WTC11 (cell line): ENCODE measurements at places on chromosomes 2 and 18. TPM values are rescaled to one million over a fixed set of nuclear protein-coding genes. Genes with fewer than 3 reads are reported as not detected.

DNA sequence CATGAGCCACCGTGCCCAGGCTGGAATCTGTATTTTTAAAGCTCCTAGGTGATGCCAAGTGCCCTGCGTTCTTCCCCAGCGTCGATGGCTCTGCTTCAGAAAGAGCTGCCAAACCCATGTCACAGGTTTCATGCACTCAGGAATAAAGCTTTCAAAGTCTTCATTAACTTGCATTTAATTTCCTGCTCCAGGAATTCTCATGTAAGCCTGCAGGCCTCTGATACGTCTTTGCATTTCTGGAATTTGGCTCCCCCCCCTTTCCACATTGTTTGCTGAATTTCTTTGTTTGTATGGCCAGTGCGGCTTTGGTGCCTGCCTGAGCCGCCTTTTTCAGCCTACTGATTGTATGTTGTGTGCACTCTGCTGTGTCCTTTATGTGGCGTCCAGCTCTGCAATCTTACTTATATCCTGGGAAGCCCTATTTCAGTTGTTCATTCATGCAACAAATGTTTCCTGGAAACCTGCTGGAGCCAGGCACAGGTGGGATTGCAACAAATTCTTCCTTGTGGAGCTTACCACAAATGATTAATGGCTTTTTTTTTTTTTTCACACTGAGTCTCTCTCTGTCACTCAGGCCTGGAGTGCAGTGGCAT lies 17.9 kb upstream of the OTOF start:
- no peak for DNase-seq
- H3K36me3 ChIP-seq, result no peaks in the 10 kb centered on the region
- H3K27ac ChIP-seq, result peak overlapping the region; percentile 66; the same call in 1 of the 2 replicates
- H3K4me3 ChIP-seq, result no peak overlapping the region

DNA sequence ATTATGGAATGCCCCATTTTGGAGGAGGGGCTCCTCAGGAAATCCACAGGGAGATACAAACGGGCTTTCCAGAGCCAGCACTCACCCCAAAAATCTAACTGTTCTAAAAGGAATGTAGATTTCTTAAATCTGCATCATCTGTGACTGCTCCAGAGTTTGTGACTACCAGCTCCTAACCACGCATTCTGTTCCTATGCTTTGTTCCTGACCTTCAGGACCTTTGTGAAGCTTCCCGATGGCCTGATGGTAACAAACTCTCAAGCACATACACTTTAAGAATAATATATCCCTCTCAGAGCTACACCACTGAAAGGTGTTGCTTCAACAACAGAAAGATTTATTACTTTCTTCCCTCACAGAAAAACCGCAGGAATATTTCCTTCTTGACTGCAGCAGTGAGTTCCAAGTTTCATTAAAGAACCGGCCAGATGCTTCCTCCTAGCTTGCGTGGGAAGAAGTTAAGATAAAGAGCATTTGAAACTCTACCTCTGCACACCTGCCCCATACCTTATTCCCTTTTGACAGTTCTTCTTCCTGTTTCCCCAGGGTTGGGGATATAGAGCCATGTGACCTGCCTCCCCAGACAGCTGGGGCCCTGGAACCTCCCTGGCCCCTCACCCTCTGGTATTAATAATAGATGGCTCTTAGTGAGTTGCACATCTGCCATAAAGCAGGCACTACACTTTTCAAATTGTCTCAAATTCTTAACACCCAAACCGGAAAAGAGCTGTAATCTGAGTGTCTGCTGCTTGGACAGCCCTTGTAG lies 40.2 kb upstream of the EML4 start:
- no peak overlapping the region for H3K27ac ChIP-seq
- peaks cover 9% of the 10 kb centered on the region for H3K27me3 ChIP-seq
- H3K4me3 ChIP-seq, result no peak overlapping the region
- DNase-seq, result no peak
- peaks cover 55% of the 10 kb centered on the region for H3K4me1 ChIP-seq

Gene FRZB
- total RNA-seq, result 1.2 to 1.9 TPM (median 1.5 TPM) in 3 replicates

Gene PRSS56
- total RNA-seq, result not detected in 3 replicates

Gene ERMN
- total RNA-seq, result 0.50 to 0.59 TPM in 2 of 3 replicates, not detected in the other

DNA sequence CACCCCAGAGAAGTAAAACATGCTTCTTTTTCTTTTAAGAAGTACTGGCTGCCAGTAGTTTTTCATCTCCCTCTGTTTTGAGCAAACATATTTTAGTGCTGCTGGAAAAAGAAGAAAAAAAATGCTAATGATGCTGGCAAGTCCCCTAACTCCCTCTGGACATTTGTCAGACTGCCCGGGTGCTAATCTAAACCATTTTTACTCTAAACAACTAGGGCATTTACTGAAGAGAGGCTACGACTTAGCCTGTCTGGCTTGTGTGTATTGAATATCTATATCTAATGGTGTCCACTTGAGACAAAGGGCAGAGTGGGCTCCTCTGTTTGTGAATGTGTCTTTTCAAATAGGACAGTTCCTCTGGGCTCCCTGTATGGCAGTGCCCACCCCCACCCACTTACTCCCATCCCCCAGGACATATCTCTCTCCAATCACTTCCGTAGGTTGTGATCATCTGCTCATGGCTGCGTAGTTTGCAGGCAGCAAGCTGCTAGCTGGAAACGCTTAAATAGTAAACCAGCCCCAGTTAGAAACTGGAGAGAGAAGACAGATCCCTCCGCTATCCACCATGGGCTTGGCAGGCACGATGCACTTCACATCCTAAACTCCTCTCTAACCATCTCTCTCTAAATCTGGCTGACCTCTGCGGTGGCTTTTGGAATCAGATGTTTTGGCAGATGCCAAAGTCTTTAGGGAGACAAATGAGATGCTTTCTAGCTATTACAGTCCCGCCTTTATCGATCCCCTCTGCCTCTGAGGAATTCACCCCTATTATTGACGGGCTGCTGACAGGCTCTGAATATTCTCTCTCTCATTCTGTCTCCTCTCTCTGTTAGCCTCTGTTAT lies 58.3 kb downstream of the DOCK10 start:
- no peak for DNase-seq
- peaks cover 10% of the 10 kb centered on the region; the same call in 1 of the 2 replicates for H3K4me1 ChIP-seq
- no peak overlapping the region; the same call in 1 of the 2 replicates for H3K27ac ChIP-seq
- no peaks in the 10 kb centered on the region for H3K36me3 ChIP-seq

- H3K36me3 ChIP-seq, result no peaks in the 10 kb centered on the region
- DNase-seq, result no peak
- 0 out of 2 replicates have a peak overlapping the region, but pooled peaks have one; percentile 47 for H3K4me3 ChIP-seq
- no peak overlapping the region for H3K27ac ChIP-seq
Observed at GRCh38 chr18:76564655-76565237, 69.7 kb upstream of the ZNF516 start.

- peaks cover 26% of the 10 kb centered on the region for H3K4me1 ChIP-seq
- H3K4me3 ChIP-seq, result no peak overlapping the region
- H3K27me3 ChIP-seq, result peaks cover 5% of the 10 kb centered on the region
Observed at GRCh38 chr18:48997985-48998831, 47.4 kb upstream of the SMAD7 start.

Gene POMC
- 3.2 to 4.4 TPM (median 3.7 TPM) in 3 replicates for total RNA-seq

DNA sequence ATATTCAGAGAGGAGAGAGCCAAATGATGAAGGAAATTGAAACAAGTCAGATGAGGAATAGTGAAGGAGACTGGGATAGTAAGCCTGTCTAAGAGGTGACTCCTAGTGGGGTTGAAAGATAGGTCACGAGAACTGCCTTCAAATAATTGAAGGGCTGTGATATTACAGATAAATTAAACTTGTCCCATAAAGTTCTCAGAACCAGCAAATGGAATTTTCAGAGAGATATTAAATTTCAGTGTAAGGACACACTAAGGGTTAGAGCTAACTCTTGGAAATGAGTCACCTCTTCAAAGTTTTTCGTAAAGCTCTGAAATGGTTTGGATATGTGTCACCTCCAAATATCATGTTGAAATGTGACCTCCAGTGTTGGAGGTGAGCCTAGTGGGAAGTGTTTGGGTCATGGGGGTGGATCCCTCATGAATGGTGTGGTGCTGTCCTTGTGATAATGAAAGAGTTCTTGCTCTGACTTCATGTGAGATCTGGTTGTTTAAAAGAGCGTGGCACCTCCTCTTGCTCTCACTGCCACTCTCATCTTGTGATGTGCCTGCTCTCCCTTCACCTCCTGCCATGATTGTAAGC lies 87.3 kb downstream of the BABAM2 start:
- H3K4me3 ChIP-seq, result no peak overlapping the region
- DNase-seq, result no peak
- no peak overlapping the region for H3K27ac ChIP-seq

- H3K36me3 ChIP-seq, result peaks cover 27% of the 10 kb centered on the region
- H3K27ac ChIP-seq, result no peak overlapping the region
- H3K4me1 ChIP-seq, result peaks cover 44% of the 10 kb centered on the region
- no peak overlapping the region for H3K4me3 ChIP-seq
- no peak for DNase-seq
Observed at GRCh38 chr2:11578081-11578948, 44.5 kb downstream of the GREB1 start.

DNA sequence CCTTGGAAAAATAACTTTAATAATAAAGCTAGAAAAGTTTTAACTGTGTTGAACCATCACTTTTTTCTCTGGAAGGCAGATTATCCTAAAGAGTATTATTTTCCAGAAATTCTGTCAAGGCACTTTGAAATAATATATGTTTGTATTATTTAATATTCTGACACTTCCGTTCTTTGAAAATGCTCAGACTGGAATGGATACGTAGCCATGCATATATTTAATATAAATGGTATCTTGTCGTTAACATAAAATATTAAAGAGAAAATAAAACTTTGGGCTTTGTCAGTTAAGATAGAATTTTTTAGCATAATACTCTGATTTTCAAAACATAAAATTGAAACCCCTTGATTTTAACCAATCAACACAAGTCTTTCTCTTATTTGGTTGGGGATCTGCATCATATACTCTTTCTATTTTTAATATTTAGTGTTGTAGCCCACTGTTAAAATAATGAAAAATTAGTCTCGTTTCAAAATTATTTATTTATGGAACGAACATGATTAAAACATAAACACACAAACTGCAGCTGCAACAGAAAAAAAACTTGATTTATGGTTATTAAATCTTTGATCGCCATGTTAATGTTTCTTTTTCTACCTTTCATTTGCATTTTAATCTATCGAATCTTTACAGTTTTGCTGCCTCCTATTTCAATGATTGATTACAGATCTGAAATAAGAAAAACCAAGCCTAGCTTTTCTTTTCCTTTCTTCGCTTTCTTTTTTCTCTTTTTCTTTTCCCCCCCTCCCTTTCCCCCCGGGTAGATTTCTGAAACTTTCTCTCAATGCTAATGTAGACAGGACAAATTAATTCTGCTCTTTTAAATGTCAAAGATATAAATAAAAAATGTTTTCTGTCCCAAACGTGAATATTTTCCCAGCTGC lies 145.5 kb downstream of the MEIS1 start:
- no peak overlapping the region for H3K4me3 ChIP-seq
- H3K4me1 ChIP-seq, result peaks cover 33% of the 10 kb centered on the region
- no peaks in the 10 kb centered on the region for H3K36me3 ChIP-seq
- no peak overlapping the region for H3K27ac ChIP-seq

GRCh38 chr2:57693177-57693576 lies 353.4 kb upstream of the VRK2 start:
- no peak for DNase-seq
- H3K4me1 ChIP-seq, result peaks cover 21% of the 10 kb centered on the region
- no peaks in the 10 kb centered on the region; the same call in 1 of the 2 replicates for H3K27me3 ChIP-seq
- peaks cover 33% of the 10 kb centered on the region for H3K36me3 ChIP-seq
- no peak overlapping the region for H3K4me3 ChIP-seq

Gene FBXO48
- 1.3 to 1.5 TPM (median 1.3 TPM) in 3 replicates for total RNA-seq

GRCh38 chr18:7778181-7778580 lies 211.1 kb downstream of the PTPRM start:
- no peak overlapping the region for H3K27ac ChIP-seq
- H3K27me3 ChIP-seq, result no peaks in the 10 kb centered on the region
- H3K4me1 ChIP-seq, result 0 out of 2 replicates have a peak, but pooled peaks cover 3% of the 10 kb centered on the region

GRCh38 chr2:134771313-134771801 lies 52.6 kb upstream of the TMEM163 start:
- H3K36me3 ChIP-seq, result no peaks in the 10 kb centered on the region
- no peaks in the 10 kb centered on the region for H3K27me3 ChIP-seq
- no peak overlapping the region for H3K27ac ChIP-seq

GRCh38 chr18:42275949-42276730 lies 321.1 kb downstream of the PIK3C3 start:
- no peaks in the 10 kb centered on the region for H3K36me3 ChIP-seq
- no peak overlapping the region for H3K4me3 ChIP-seq
- no peak for DNase-seq
- H3K27ac ChIP-seq, result peak overlapping the region; percentile 7; the same call in 1 of the 2 replicates
- H3K4me1 ChIP-seq, result peaks cover 28% of the 10 kb centered on the region

GRCh38 chr2:52194342-52194741 lies 1162.4 kb upstream of the NRXN1 start:
- H3K4me3 ChIP-seq, result no peak overlapping the region
- no peaks in the 10 kb centered on the region for H3K27me3 ChIP-seq
- no peak for DNase-seq
- no peak overlapping the region for H3K27ac ChIP-seq
- peaks cover under 1% of the 10 kb centered on the region; the same call in 1 of the 2 replicates for H3K4me1 ChIP-seq
- H3K36me3 ChIP-seq, result no peaks in the 10 kb centered on the region

Gene ZNG1B
- 35.2 to 41.7 TPM (median 38.3 TPM) in 3 replicates for total RNA-seq
